ENCODE measurements at places on chromosomes 1 and 21.

DNA sequence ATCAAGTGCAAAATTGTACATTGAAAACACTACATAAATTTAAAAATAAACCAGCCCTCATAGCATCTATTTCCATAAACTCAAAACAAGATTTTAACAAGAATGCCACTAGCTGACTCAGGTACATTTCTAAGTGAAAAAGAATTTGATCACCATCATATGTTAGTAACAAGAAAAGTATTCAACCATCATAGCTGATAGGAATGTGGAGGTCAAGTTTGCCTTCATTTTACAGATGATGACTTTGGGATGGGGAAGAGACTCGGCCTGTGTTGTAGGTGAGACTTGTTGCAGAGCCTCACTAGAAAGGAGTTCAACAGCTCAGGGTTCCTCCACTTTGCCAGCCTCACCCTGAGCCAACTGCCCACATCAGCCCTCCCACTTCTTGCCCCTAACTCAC is 318.8 kb upstream of the FAM78B start:
- no peak for DNase-seq

- DNase-seq = no peak
Measured at GRCh38 chr1:201568859-201569294, 29.9 kb downstream of the NAV1 start.

DNA sequence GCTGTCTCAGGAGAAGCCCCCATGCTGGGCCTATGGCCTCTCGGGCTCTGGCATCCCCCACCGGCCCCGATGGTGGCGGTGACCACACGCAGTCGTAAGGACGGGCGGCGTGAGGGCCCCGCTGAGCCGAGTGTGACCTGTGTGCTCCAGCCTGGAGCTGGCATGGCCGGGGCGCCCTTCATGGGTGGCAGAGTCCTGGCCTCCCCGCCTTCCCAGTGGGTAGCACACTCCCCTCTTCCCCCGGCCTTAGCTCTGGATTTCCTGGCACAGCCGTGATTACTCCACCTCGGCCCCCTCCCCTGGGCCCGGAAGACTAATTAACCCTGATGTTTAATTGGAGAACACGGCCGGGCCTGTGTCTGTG is 44.6 kb downstream of the SLX9 start:
- DNase-seq = no peak

GRCh38 chr1:228969953-228970800 is 234.9 kb downstream of the RHOU start:
- DNase-seq = no peak

GRCh38 chr1:66791621-66792610 is 9.2 kb downstream of the INSL5 start:
- no peak for DNase-seq

DNA sequence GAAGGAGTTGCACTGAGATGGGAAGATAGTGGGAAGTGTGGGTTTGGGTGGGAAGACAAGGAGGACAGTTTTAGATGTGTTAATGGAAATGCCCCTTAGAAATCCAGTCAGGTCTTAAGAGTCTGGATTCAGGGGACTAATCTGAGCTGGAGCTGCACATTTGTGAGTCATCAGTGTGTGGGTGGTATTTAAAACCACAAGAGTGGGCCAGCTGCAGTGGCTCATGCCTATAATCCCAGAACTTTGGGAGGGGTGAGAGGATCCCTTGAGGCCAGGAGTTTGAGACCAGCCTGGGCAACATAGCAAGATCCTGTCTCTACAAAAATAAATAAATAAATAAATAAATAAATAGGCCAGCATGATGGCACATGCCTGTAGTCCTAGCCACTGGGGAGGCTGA is 40.9 kb upstream of the SLC6A9 start:
- DNase-seq = no peak

DNA sequence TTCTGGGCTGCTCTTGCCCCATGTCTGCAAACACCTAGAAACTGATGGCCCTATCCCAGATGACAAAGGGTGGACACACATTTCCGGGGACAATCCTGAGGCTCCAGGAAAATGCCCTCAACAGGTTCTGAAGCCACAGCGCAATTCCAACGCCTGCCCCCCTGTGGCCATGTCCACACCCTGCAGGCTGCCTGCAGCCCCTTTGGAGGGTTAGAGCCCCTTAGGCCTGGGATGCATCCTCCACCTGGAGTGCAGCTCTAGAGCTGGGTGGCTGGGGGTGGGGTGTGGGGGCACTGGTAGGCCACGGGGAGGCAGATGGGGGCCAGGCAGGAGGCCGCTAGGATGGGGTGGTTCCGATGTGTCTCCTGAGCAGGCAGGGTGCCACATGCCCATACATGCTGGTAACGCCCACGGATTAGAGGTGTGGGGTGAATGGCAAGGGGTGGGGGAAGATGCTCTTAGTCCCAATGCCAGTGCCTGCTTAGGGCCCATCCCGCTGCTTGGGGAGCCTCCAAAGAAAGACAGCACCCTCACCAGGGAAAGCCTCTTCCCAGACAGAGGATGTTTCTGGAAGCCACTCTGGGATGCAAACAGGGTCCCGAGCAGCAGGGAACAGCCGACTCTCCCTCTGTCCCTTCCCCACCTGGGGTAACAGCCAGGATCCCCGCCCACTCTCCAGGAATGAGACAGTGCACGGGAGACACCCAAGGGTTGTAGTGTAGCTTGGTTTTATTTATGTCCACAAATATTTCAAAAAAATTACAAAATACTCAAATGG is 34.0 kb downstream of the SLC45A1 start:
- no peak for DNase-seq

DNA sequence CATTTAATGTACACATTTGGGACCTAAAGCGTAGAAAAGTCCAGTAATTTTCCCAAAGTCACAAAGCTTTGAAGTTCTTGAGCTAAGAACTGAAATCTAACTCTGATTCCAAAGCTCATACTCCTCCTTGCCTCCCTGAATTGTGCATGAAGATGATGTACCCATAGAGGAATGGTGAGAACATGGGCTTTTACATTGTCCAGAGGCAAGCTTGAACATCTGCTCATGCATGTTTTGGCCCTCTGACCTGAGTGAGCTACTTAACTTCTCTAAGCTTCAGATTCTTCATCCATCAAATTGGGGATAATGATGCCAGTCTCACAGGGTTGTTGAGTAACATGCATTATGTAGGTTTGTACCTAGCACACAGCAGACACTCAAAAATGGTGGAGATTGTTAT is 258.4 kb upstream of the HOOK1 start:
- DNase-seq = no peak

- no peak for DNase-seq
Measured at GRCh38 chr1:206097381-206097780, 19.8 kb downstream of the AVPR1B start.

GRCh38 chr1:234533034-234533891 is 54.3 kb upstream of the TARBP1 start:
- no peak for DNase-seq

- DNase-seq = no peak
Measured at GRCh38 chr1:205266611-205267305, 39.0 kb downstream of the TMCC2 start.

- no peak for DNase-seq
Measured at GRCh38 chr21:14321042-14321441, 61.9 kb downstream of the HSPA13 start.

- no peak for DNase-seq
Measured at GRCh38 chr1:236200925-236201324, 58.6 kb downstream of the GPR137B start.

- DNase-seq = no peak
Measured at GRCh38 chr1:243646841-243647240, 203.2 kb downstream of the AKT3 start.

- no peak for DNase-seq
Measured at GRCh38 chr1:5724847-5725246, 267.4 kb downstream of the NPHP4 start.

DNA sequence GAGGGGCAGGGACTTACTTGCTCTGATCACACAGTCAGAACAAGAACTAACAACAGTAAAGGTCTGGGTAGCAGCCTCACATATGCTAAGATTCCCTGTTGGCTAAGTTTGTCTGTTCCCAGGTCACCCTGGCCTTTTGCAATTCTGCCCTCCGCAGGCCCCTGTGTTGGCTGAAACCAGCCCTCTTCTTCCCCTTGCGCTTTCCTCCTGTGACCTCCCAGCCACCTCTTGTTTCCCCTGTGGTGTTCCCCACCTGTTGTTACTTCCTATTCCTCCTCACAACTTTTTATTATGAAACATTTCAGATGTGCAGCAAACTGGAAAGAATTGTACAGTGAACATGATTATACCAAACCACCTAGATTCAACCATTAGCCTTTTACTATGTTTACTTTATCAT is 23.4 kb downstream of the MAPKAPK2 start:
- DNase-seq = no peak

GRCh38 chr21:34852448-34852847 is 183.7 kb downstream of the CLIC6 start:
- no peak for DNase-seq

DNA sequence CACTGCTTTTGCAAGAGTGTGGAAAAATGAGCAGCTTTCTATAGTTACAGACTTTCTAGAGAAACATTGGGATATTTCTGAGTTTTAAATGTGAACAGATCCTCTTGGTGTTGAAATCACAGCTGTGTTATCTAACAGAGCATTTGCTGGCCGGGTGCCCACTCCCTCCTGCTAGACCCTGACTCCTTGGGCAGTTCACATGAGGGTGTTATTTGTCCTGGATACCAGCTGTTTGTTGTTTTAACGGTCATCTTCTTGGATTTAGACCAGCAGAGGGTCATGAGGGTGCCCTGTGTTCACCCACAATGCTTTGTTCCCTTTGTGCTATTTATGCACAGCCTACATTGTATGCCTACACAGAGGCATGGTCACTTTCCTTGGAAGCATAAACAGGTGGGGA is 67.1 kb downstream of the CENPF start:
- DNase-seq = no peak

DNA sequence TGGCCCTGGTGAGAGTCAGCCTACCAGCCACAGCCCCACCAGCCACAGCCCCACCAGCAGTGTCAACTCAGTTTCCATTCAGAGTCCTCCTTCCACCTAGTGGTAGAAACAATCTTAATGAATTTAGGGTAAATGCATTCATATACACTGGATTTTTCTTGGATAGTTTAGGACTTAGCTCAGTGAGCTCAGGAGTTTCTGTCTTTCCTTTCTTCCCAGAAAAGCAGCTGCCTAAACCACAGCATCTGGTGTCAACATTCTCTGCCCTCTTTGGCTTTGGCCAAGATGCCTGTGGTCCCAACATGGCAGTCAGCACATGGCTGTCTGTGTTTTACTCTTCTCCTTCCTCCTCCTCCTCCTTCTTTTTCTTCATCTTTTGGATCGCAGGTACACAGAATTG is 94.0 kb downstream of the CLIC6 start:
- no peak for DNase-seq

GRCh38 chr1:16367258-16367967 is 371 bp downstream of the SZRD1 start:
- DNase-seq = peak; percentile 78

DNA sequence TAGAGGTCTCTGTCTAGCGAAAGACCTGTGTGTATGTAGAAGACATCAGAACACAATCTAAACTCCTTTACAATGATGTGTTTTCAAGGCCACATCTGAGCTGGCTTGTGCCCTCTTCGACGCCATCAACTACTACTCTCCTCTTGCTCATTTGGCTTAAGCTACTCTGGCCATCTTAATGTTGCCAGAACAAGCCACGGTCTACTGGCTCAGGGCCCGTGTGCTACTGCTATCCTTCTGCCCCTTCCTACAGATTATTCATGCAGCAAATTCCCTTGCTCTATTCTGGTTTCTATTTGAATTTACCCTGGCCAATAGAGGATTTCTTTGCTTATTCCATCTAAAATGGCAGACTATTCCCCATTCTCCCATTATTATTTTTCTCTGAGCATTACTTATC is 121.7 kb downstream of the ZZZ3 start:
- no peak for DNase-seq

GRCh38 chr1:220156620-220157146 is 62.8 kb downstream of the IARS2 start:
- no peak for DNase-seq

DNA sequence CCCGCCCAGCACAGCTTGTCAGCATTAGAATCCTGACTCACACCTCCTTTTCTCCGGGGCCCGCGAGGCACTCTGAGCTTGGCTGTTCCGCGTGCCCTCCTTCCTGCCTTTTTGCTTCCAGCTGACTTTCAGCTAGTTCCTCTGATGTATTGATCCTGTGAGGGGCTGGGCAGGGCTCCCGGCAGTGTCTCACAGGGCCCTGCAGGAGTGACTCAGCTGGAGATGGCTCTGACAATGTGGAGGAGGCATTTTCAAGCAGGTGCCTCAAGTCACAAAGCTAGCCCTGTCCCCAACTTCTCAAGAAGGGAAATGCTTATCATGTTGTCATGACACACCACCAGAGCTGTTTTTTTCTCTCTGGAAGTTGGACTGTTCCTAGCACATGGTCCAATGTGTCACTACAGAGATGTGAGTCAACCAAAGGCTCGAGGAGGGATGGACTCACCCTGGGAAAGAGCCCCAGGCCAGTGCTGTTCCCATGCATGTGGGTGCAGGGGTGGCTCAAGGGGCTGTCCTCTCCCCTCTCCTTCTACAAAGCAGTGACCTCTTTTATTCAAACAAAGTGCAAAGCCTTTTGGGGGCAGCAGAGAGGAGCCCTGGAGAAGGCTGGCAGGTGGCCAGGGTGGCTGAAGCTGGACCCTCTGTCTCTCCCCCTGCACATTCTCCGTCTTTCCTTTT is 30.6 kb downstream of the SYT6 start:
- DNase-seq = no peak

DNA sequence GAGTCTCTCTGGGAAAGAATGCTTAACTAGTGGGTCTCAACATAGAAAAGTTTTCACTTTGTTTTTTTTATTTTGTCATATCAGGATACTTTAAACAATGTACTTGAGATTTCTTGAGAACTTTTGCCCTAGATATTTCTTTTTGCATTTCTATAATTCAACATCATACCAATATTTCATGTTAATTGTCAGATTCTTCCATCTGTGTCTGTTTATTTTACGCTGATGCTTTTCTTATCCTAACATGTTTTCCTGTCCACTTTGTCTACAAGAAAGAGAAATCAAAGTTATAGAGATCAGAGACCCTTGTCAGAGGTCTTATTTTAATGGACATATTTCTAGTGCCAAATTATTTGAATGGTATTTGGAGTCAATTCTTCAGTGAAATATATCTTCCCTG is 95.5 kb upstream of the B3GALT2 start:
- no peak for DNase-seq

GRCh38 chr1:30366911-30367310 is 356.5 kb downstream of the MATN1 start:
- DNase-seq = no peak

DNA sequence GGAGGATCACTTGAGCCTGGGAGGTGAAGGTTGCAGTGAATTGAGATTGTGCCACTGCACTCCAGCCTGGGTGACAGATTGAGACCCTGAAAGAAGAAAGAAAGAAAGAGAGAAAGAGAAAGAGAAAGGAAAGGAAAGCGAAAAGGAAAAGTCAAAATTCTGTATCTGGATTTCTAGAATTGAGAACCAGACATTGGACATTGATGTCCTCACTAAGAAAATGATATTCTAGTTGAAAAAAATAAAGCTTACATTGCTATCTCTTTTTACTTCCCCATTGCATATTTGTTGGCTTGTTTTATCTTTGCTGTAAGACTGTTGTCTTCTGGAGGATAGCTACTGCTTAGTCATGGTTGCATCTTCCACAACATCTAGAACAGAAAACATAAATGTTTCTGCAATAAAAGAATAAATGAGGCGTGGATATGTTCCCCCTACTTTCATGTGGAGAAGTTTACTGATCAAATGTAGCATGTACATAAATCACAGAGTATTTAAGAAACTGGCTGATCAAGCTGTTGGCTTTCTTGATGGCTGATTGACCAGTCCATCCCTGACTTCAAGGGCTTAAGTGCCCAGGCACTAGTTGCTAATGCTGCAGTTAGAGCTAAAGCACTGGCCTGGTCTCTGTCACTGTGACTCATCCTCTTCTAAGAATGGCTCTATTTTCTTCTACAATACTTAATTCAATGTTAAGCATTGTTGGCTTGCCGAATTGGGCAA is 17.7 kb downstream of the CD53 start:
- no peak for DNase-seq

- no peak for DNase-seq
Measured at GRCh38 chr1:179951383-179952144, 3.0 kb upstream of the CEP350 start.

Data from activated CD4-positive, alpha-beta T cell treated with anti-CD3 and anti-CD28 coated beads, Interleukin-2, amount 50 U/mL, for 24 hours (primary cell).